Activated T-helper 1 cell treated with anti-CD3 and anti-CD28 coated beads, Interleukin-12 subunit alpha, Interleukin-12 subunit beta, Interleukin-2, Interleukin-4 antibody, amounts not matched to agents 30 ng/mL and 10 ng/mL and 1 ng/mL, durations not matched to agents 14 hours and 24 hours and 36 hours (primary cell): ENCODE measurements at places on chromosomes 7 and 10. TPM values are rescaled to one million over a fixed set of nuclear protein-coding genes. Genes with fewer than 3 reads are reported as not detected.

GRCh38 chr7:137747359-137748031 is 99.3 kb downstream of the DGKI start:
- no peaks in the 10 kb centered on the region for H3K36me3 ChIP-seq
- H3K4me3 ChIP-seq: no peak overlapping the region
- no peak overlapping the region for H3K27ac ChIP-seq
- peaks cover 2% of the 10 kb centered on the region for H3K27me3 ChIP-seq

GRCh38 chr7:91835826-91836368 is 44.6 kb downstream of the MTERF1 start:
- H3K36me3 ChIP-seq: no peaks in the 10 kb centered on the region
- no peak overlapping the region for H3K27ac ChIP-seq
- H3K4me3 ChIP-seq: no peak overlapping the region
- DNase-seq: no peak

- peaks cover 20% of the 10 kb centered on the region for H3K36me3 ChIP-seq
- H3K4me1 ChIP-seq: peaks cover 14% of the 10 kb centered on the region
- H3K27ac ChIP-seq: no peak overlapping the region
- no peak overlapping the region for H3K4me3 ChIP-seq
- H3K27me3 ChIP-seq: peaks cover 4% of the 10 kb centered on the region
Observed at GRCh38 chr7:135678612-135679575, 16.6 kb downstream of the STMP1 start.

DNA sequence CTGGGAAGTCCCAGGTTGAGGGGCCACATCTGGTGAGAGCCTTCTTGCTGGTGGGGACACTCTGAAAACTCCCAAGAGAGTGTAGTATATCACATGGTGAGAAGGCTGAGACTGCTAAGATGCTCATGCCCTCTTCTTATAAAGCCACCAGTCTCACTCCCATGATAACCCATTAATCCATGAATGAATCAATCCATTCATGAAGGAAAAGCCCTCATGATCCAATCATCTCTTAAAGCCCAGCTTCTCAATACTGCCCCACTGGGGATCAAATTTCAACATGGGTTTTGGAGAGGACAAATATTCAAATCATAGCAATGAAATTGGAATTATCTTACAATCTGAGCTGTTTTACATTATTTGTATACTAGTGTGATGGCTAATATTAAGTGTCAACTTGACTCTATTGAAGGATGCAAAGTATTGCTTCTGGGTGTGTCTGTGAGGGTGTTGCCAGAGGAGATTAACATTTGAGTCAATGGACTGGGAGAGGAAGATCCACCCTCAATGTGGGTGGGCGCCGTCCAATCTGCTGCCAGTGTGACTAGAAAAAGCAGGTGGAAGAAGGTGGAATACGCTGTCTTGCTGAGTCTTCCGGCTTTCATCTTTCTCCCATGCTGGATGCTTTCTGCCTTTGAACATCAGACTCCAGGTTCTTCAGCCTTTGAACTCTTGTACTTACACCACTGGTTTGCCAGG is 14.3 kb upstream of the UBE2D1 start:
- no peak overlapping the region for H3K4me3 ChIP-seq
- H3K27me3 ChIP-seq: peaks cover 11% of the 10 kb centered on the region
- no peak overlapping the region for H3K27ac ChIP-seq
- H3K4me1 ChIP-seq: peaks cover 9% of the 10 kb centered on the region
- no peaks in the 10 kb centered on the region for H3K36me3 ChIP-seq

GRCh38 chr7:129748356-129749109 is 137.0 kb downstream of the NRF1 start:
- no peak overlapping the region for H3K27ac ChIP-seq
- H3K27me3 ChIP-seq: no peaks in the 10 kb centered on the region
- H3K36me3 ChIP-seq: peaks cover 15% of the 10 kb centered on the region
- DNase-seq: no peak
- H3K4me3 ChIP-seq: no peak overlapping the region
- no peaks in the 10 kb centered on the region for H3K4me1 ChIP-seq

Gene FANK1
- total RNA-seq: not detected in 2 replicates

DNA sequence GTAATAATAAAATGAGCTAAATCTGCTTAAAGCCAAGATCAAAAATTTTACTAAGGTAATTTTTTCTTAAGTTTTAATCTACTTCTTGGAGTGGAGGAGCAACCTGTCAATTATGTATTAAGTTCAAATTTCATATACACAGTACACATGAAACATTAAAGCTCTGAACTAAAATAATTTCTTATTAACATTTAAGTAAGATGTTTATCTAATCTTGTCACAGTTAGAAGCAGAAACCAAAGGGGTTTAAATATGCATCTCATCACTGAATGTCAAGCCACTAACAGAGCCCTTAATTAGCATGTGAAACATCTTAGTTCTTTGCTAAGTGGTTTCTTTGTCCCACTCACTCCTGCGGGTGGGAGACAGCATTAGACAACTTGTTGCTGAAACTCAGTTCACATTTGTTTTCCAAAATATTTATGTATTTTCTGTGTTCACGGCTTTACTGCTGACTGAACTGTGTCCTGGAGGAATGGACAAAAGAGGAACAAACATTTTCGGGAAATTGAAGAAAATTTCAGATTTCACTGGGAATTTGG is 130.9 kb upstream of the MBL2 start:
- H3K27me3 ChIP-seq: no peaks in the 10 kb centered on the region
- H3K27ac ChIP-seq: no peak overlapping the region
- no peaks in the 10 kb centered on the region for H3K4me1 ChIP-seq
- DNase-seq: no peak
- no peaks in the 10 kb centered on the region for H3K36me3 ChIP-seq
- H3K4me3 ChIP-seq: no peak overlapping the region

DNA sequence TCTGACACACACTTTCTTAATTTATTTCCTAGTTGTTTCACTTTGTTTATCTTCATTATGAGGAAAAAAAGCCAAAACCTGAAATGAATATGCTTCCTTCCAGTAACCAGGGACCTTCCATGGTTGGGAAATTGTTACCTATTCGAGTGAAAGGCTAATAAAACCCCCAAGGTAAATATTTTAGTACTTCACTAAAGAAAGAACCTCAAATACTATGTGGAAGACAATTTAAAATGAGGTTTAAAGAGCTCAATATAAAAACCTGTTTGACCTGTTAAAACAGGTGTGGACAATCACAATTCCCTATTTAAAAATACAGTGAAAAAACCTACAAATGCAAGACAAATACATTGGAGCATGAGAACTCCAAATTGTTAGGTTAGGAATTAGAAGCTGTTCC is 192.6 kb downstream of the CFTR start:
- H3K4me1 ChIP-seq: no peaks in the 10 kb centered on the region
- DNase-seq: no peak
- no peaks in the 10 kb centered on the region for H3K36me3 ChIP-seq
- H3K27ac ChIP-seq: no peak overlapping the region
- peaks cover 2% of the 10 kb centered on the region for H3K27me3 ChIP-seq

DNA sequence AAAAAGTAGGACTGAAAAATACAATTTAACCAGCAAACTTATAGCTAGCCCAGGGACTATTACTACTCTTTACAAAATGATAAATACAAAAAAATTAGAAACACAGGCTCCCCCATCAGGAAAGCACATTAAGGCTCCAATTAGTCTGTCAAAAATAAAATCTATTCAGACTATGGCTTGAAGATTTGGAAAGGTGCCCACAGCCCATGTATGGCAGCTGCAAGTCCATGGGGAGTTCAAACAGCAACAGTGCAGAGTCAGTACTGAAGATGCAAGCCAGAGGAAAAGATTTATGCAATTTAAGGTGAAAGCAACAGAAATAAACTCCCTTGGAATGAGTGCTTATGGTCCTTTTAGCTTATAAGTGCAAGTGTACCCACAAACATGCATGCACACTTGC is 29.7 kb downstream of the IMMP2L start:
- no peaks in the 10 kb centered on the region for H3K27me3 ChIP-seq
- no peak for DNase-seq
- no peaks in the 10 kb centered on the region for H3K36me3 ChIP-seq
- H3K4me3 ChIP-seq: no peak overlapping the region
